ENCODE measurements at places on chromosomes 6 and 20.
A peak's percentile ranks its signal among the peaks of the same experiment; 100 is the strongest.

GRCh38 chr6:169896826-169897456 lies 145.5 kb downstream of the ERMARD start:
- DNase-seq: no peak

DNA sequence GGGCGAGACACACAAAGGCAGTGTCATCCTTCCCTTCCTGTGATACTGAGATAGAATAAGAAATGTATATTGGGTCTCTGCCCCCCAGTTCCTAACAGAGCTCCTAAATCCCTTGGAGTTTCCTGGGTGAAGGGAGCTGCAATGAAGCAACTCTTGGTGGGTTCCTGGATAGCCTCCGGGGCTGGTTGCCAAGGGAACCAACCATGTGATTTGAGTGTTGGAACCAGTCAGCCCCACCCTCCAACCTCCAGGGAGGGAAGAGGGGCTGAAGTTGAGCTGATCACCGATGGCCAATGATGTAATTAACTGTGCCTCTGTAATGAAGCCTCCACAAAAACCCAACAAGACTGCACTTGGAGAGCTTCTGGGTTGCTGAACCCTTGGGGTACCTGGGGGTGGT lies 116.6 kb downstream of the SLC22A3 start:
- no peak for DNase-seq

GRCh38 chr20:3340443-3340842 lies 67.0 kb downstream of the DNAAF9 start:
- no peak for DNase-seq

DNA sequence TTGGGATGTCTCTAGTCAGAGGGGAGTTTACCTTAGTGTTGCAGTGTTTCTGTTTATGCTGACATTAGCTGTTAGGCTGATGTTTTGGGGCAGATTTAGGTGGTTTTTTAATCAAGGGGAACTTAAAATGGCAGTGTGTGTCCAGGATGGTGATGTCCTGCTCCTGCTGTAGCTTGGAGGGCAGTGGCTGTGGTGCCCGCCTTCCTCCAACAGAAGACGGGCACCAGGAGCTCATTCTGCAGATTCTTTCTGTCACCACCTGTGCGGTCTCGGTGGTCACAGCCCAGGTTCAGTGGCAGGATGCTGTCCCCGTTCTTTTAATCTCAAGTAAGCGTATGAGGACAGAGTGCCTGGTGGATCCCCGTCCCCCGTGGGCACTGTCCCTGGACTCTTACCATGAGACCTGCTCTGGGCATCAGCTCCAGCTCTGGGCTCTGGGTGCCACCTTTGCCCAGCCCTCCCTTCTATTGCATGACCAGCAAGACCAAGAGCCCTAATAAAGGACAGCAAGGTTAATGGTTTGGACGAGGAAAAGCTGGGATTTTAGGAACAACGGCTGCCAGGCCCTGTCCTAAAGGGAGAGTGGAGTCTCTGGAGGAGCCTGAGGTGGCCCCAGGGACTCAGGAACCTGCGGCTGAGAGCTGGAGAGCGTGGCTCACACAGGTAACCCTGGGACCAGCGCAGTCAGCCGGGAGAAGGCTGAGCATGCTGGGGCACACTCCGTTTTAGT lies 217.3 kb downstream of the ERMARD start:
- no peak for DNase-seq

GRCh38 chr20:46970937-46971630 lies 76.4 kb downstream of the EYA2 start:
- no peak for DNase-seq

DNA sequence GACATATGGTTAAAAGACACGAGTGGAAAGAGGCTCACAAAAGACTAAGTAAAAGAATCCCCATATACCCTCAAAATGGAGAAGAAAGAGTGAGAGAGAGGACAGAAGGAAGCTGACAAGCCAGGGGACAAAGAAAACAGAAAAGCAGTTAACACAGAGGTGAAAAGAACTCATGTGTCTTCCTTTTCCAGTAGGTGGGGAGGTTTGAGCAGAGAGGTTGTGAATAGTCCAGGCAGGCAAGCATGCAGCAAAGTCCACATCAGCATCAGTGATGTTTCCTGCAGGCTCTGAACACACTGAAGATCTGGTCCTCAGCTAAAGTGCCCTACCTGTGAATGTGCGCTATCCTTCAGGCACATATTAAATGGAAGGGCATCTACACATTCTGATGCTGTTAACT lies 196.5 kb upstream of the IRAK1BP1 start:
- no peak for DNase-seq

- peak; percentile 79 for DNase-seq
Measured at GRCh38 chr6:159968295-159969203, at the start of gene IGF2R. IGF2R (plus strand) TSS chr6:159969082; CDS start chr6:159969247, 165 bp downstream.

- no peak for DNase-seq
Measured at GRCh38 chr6:148395583-148396101, 53.0 kb downstream of the SASH1 start.

GRCh38 chr20:62387933-62388635 lies 1.2 kb downstream of the RPS21 start:
- no peak for DNase-seq

- DNase-seq: no peak
Measured at GRCh38 chr20:10728873-10729670, 55.3 kb upstream of the JAG1 start.

DNA sequence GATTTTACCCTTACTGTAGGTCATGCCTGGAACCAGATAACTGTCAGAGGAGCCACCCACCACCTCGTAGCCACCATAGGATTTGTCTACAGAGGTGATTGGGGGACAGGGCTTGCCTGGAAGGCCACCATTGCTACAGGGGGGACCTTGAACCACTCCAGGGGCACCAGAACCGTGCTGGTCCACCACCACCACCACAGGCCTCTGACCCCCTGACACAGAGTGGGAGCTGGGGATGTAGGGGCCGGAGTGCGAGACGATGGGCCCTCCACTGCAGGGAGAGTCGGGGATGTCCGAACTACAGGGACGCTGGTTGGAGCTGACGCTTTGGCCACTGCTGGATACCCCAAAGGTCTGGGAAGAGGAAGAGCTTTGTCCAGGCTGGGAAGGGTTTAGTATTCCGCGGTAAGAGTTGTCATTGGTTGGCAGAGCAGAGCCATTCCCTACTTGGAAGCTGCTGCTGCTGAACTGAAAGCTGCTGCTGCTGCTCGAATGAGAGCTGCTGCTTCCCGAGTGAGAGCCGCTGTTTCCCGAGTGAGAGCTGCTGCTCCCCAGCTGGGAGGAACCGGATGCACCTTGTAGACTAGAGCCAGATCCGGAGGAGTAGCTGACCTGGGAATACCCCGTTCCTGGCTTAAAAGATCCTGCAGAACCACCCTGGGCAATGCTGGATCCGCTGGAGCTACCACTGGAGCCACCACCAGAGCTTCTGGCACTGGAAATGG lies 2.2 kb downstream of the PSORS1C1 start:
- no peak for DNase-seq

GRCh38 chr6:111951497-111952085 lies 78.3 kb upstream of the FYN start:
- DNase-seq: no peak

DNA sequence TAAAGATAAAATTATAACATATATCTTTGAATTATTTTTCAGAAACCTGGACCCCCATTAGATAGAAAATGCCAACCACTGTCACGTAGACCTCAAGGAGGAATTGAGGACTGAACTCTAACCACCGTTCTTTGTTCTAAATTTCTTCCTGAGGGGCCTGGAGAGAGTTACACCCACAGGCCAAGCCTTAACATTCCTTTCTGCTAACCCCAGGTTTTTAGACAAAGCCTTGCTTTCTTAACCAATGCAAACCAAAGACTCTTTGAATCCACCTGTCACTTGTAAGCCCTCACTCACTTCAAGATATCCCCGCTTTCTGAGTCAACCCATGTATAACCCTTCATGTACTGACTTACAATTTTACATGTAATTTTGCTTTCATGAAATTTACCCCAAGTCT lies 41.0 kb downstream of the SNX14 start:
- no peak for DNase-seq

GRCh38 chr20:59836767-59837166 lies 96.7 kb downstream of the SYCP2 start:
- DNase-seq: no peak

- no peak for DNase-seq
Measured at GRCh38 chr20:47067776-47068175, 173.1 kb downstream of the EYA2 start.

- peak; percentile 88 for DNase-seq
Measured at GRCh38 chr20:2217857-2218539, 77.8 kb upstream of the TGM3 start.

- DNase-seq: peak; percentile 93
Measured at GRCh38 chr20:10671221-10671918, 2.4 kb downstream of the JAG1 start.

DNA sequence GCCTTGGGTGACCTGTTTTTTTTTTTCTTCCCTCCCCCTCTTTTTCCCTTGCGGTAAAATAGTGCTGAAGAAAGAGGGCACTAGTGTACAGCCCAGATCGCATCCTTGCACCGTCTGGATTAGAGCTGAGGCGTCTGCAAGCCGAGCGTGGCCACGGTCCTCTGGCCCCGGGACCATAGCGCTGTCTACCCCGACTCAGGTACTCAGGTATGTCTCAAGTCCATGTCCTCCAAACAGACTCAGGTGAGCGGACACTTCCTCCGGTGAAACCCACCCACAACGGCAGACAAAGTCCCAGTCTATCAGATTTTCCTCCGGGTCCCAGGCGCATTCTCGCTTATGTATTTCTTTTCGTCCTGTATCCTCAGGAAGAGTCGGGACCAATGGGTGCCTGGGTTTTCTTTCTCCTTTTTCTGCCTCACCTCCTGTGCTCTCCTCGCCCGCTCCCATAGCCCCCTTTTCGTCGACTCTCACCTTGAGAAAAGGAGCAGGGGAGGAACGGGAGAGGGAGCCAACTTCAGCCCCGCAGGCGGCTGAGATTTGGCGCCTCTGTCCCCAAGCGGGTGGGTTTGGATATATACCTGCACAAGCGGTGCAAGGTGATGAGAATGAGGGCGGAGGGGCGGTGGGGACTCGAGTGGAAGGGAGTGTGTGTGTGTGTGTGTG lies 1.1 kb upstream of the GRM1 start:
- no peak for DNase-seq

DNA sequence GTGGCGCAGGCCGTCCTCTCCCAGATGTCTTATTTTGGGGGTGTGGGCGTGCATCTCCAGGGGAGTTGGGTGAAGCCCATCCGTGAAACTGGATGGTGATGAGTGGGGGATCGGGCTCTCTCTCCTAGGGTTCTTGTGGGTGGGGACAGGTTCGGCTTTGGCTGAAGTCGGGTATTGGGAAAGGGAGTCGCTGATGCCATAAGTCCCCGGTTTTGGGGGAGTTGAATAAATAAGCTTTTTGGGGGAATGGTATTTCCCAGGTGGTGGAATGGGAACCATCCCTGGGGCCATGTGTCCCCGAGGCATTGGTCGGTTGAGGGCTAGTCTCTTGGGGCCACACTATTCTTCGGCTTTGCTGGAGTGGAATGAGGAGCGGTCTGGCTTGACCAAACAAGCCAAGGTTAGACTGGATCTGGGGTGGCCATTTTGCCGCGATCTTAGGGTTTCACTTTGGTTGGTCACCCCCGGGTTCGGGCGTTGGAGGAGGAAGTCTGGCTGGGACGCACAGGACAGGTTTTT lies 481 bp downstream of the ZNF133 start:
- DNase-seq: no peak

GRCh38 chr6:16841241-16841640 lies 80.0 kb upstream of the ATXN1 start:
- no peak for DNase-seq

- no peak for DNase-seq
Measured at GRCh38 chr20:36607586-36608387, 2.2 kb downstream of the RAB5IF start.

DNA sequence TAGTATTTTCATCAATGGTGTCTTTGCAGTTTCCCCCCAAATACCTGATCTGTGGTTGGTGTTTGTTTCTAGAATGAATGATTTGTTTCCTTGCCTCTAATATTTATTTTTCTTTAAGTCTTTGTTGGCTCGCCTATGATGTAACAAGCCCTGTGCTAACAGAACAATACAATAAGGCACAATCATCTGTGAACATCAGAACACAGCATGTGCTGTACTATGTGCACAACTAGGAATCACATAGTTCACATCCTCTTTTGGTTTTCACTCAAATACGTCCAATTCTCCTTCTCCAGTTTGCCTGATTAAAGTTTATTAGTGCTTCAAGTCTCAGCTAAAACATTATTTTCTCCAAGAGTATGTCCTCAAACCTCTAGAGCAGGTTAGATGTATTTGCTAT lies 613.1 kb downstream of the EPHA7 start:
- DNase-seq: no peak

GRCh38 chr6:70413992-70414494 lies 735 bp downstream of the FAM135A start:
- peak; percentile 75 for DNase-seq

GRCh38 chr6:137740967-137741761 lies 125.9 kb upstream of the TNFAIP3 start:
- DNase-seq: no peak

GRCh38 chr6:130282234-130282995 lies 59.7 kb upstream of the SAMD3 start:
- peak; percentile 44 for DNase-seq

GRCh38 chr6:24307881-24308280 lies 50.0 kb downstream of the DCDC2 start:
- no peak for DNase-seq

GRCh38 chr20:10522328-10522727 lies 87.2 kb downstream of the SLX4IP start:
- no peak for DNase-seq

- peak; percentile 82 for DNase-seq
Measured at GRCh38 chr6:132798869-132799538, 567 bp upstream of the SLC18B1 start.

DNA sequence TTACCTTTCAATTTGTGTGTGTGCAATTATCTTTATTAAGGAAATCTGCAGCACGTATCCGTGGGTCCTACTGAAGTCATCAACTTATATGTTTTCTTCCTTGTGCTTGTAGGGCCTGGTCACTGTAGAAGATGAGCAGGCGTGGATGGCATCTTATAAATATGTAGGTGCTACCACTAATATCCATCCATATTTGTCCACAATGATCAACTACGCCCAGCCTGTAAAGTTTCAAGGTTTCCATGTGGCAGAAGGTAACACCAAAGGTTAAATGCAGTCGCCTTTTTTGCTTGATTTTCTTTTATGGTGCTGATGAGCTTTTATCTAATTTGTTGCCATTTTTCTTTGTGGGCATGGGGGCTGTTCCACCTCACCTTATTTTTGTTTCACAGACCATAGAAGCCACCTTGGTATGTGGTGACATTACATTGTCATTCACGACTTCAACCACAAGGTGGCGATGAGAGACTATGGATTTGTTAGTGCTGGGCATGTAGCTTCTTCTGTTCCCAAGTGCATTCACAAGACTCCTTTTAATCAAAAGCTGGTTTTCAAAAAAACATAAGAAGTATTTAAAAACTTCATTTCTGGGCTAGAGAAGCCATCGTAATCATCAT lies 106.5 kb upstream of the LAMP5 start:
- DNase-seq: peak; percentile 68

GRCh38 chr20:10777710-10778109 lies 103.9 kb upstream of the JAG1 start:
- no peak for DNase-seq

GRCh38 chr6:123089226-123089625 lies 93.2 kb downstream of the CLVS2 start:
- DNase-seq: no peak

Measured in Kasumi-1 (cell line).